ENCODE measurements at places on chromosomes 2 and 18. TPM values are rescaled to one million over a fixed set of nuclear protein-coding genes. Genes with fewer than 3 reads are reported as not detected.

ATG4B gene
- total RNA-seq: 39.4 TPM

STEAP3 gene
- total RNA-seq: 18.2 TPM

ZNF804A gene
- 2.0 TPM for total RNA-seq

ZBTB7C gene
- under 0.01 TPM for total RNA-seq

TUBA4A gene
- 7.0 TPM for total RNA-seq

NAT8 gene
- not detected for total RNA-seq

EGR4 gene
- not detected for total RNA-seq

REEP1 gene
- total RNA-seq: not detected

FOXI3 gene
- not detected for total RNA-seq

NEURL3 gene
- not detected for total RNA-seq

KCNIP3 gene
- 0.57 TPM for total RNA-seq

TSN gene
- total RNA-seq: 30.9 TPM

SCYGR4 gene
- total RNA-seq: not detected

LAMA1 gene
- 55.3 TPM for total RNA-seq

ACTG2 gene
- total RNA-seq: 20.1 TPM

TMEM198 gene
- total RNA-seq: 1.3 TPM

ANKRD62 gene
- not detected for total RNA-seq

FIGLA gene
- not detected for total RNA-seq

ALPG gene
- total RNA-seq: not detected

ITPRIPL1 gene
- total RNA-seq: 0.43 TPM

EMX1 gene
- not detected for total RNA-seq

IL1RN gene
- total RNA-seq: 0.71 TPM

RAX gene
- total RNA-seq: not detected

POTEJ gene
- total RNA-seq: not detected

SYT4 gene
- not detected for total RNA-seq

DNER gene
- total RNA-seq: 0.83 TPM

RAB27B gene
- 30.2 TPM for total RNA-seq

FBXO48 gene
- total RNA-seq: 0.28 TPM

ABCA12 gene
- total RNA-seq: under 0.01 TPM

PLCD4 gene
- total RNA-seq: 1.8 TPM

TTN gene
- under 0.01 TPM for total RNA-seq

LONRF2 gene
- 0.28 TPM for total RNA-seq

THSD7B gene
- 0.09 TPM for total RNA-seq

CNGA3 gene
- not detected for total RNA-seq
